NCI-H2081 treated with DMSO at 0.1 percent for 48 hours (cell line): ENCODE measurements at places on chromosomes 12 and 14.

- no peak for DNase-seq
Observed at GRCh38 chr12:6921996-6922946, 5.5 kb upstream of the ATN1 start.

- no peak for DNase-seq
Observed at GRCh38 chr12:105907982-105908381, 230.8 kb downstream of the NUAK1 start.

GRCh38 chr12:97404543-97404942 lies 58.1 kb upstream of the RMST start:
- DNase-seq = peak; percentile 53

DNA sequence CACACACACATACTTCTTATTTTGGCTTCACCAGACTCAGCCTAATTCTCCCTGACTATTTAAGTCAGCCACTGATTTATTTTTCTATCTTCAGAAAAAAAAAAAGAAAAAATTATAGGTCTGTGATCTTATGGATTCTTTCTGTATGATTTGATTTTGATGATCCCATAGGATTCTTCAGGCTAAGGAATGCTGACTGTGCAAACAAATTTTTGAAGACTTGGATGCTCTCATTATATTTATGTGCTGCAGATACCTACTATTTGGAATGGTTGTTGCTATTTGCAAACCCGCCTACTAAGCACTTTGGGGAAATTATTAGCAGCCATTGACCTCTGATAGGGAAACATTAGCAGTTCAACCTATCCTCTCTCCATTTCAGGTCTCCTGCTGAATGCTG lies 4.0 kb upstream of the ANO4 start:
- no peak for DNase-seq

DNA sequence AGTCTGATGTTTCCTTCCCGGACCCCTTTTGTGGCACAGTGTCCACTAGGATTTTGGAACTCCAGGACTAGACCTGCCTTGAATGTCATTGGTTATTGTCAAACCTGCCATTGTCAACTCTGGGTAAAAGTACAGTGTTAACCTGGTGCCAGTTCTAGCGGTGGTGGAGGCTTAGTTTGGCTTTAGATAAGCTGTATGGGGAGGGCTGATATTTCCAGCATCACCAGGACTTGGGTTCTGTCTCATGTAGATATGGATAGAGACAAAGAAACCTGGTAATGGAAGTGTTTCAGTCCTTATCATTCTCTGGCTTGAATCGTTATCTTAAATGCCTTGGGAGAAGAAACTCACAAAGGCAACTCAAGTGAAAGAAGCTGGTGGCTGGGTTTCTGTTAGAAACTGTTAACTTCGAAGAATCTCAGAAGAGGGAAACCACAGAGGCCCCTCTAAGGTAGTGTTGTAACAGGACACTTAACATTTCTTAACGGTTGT lies 10.6 kb downstream of the CHST11 start:
- DNase-seq = no peak

GRCh38 chr12:105986779-105987684 lies 151.7 kb downstream of the NUAK1 start:
- DNase-seq = no peak

DNA sequence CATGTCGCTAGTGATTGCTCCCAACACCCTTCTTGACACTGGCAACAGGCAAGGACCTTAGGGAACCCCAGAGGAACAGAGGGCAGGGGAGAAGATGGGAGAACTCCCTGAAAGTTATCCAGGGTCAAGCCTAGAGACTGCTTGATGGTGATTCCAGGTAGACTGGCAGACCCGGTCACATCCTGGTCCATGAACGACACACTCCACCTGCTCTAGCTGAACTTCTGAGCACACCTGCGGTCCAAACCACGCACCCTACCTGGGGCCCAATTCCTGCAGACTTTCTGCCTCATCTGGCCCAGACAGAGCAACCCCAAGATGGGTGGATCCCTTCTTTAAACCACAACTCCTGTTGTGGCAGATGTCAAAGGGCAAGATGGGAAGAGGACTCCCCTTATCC lies 34.2 kb downstream of the NCKAP5L start:
- DNase-seq = no peak

GRCh38 chr14:22417914-22418313 lies 171.1 kb downstream of the DAD1 start:
- no peak for DNase-seq
